ENCODE measurements at places on chromosomes 7 and 10. TPM values are rescaled to one million over a fixed set of nuclear protein-coding genes. Genes with fewer than 3 reads are reported as not detected.

ST8SIA6 gene
- total RNA-seq: not detected

DNA sequence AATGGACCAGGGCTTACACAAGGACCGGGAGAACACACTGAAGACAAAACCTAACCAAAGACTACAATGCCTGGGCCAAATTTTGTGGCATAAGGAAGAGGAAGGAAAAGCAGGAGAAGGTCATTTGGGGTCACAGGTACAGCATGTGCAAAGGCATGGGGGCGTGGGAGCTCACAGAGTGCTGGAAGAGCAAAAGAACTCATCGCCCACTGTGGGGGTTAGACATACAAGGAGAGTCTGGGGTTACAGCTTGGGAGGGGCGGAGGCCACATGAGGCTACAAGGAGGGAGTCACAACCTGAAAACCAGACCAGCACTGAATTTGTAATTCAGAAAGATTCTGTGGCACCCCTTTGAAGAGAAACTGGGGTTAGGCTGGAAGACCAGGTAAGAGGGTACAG is 9.7 kb downstream of the PUS7 start:
- no peak overlapping the region for H3K4me3 ChIP-seq
- H3K27me3 ChIP-seq: no peaks in the 10 kb centered on the region
- no peak for DNase-seq
- H3K27ac ChIP-seq: no peak overlapping the region

DNA sequence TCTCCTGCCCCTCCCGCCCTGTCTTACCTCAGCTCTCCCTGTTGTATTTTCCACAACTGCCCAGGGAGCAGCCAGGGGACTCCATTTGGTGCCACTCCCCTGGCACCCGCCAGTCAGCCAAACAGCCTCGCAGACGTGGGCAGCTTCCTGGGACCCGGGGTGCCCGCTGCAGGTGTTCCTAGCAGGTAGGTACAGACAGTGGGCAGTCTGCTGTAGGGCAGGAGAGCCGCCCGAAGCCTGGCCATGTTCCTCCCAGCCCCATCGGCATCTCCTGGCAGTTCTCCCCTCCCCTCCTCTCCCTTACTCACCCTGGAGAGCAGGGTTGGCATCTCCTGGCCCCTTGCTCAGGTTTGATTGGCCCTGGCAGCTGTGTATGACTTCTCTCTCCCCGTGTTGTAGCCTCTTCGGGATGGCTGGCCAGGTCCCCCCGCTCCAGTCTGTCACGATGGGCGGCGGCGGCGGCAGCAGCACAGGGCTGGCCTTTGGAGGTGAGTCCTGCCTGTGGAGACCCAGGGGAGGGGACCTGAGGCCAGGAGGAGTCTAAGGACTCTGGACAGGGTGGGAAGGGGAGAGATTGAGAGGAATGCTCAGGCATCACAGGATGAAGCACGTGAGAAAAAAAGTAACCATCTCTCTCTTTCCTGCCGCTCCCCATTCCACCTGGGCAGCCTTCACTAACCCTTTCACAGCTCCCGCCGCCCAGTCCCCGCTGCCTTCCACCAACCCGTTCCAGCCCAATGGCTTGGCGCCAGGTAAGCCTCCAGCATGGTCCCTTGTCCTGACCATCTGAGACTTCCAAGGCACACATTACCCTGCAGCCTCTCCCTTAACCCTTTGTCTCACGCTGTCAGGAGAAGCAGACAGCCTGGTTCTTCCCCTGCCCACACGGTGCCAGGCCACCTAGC is 11.3 kb downstream of the SAP25 start:
- peaks cover 7% of the 10 kb centered on the region for H3K36me3 ChIP-seq
- H3K27me3 ChIP-seq: no peaks in the 10 kb centered on the region
- no peak overlapping the region for H3K27ac ChIP-seq
- no peaks in the 10 kb centered on the region for H3K4me1 ChIP-seq

GRCh38 chr10:67618116-67618515 is 77.9 kb downstream of the CTNNA3 start:
- H3K4me3 ChIP-seq: no peak overlapping the region
- H3K4me1 ChIP-seq: peaks cover 4% of the 10 kb centered on the region
- H3K27me3 ChIP-seq: no peaks in the 10 kb centered on the region

- peaks cover 22% of the 10 kb centered on the region for H3K4me1 ChIP-seq
- peaks cover 6% of the 10 kb centered on the region for H3K36me3 ChIP-seq
- H3K4me3 ChIP-seq: peak overlapping the region; percentile 77
These were observed 529 bp upstream of the MEPCE start for GRCh38 chr7:100428967-100429636.

DNA sequence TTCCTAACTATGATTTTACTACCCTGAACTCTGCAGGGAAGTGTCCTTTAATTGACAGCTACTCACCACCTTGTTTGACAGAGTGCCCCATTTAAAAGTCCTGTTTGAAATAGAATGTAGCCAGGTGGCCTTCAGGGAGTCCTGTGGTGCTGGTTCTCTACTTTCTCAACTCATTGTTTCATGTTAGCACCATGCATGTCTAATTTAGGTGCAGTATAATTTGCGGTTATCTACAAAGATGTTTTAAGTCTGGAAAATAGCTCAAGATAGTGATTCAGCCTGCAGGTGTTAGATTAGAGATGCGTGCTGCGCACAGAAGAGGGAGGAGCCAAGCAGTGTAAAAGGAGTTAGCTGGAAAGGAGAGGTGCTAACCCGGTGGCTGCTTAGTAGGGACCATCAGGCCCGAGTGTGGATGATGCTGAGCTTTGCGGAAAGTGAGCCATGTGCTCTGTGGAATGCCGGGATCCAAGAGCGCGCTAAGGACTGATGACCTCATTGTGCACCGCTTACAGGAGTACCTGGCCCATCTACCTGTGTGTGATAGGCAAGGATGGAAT is 1.2 kb downstream of the CCM2 start:
- peak overlapping the region; percentile 63 for H3K4me3 ChIP-seq
- DNase-seq: no peak
- peaks cover 7% of the 10 kb centered on the region for H3K4me1 ChIP-seq
- H3K27ac ChIP-seq: peak overlapping the region; percentile 90
- H3K27me3 ChIP-seq: no peaks in the 10 kb centered on the region

TAF3 gene
- total RNA-seq: 3.9 TPM

GRCh38 chr10:63515002-63515763 is 6.0 kb upstream of the REEP3 start:
- H3K4me3 ChIP-seq: no peak overlapping the region
- no peaks in the 10 kb centered on the region for H3K27me3 ChIP-seq
- peak overlapping the region; percentile 80 for H3K27ac ChIP-seq
- peaks cover 28% of the 10 kb centered on the region for H3K4me1 ChIP-seq
- no peaks in the 10 kb centered on the region for H3K36me3 ChIP-seq
- DNase-seq: peak; percentile 12

NRCAM gene
- 3.4 TPM for total RNA-seq

GRCh38 chr7:121049028-121049791 is 60.7 kb downstream of the CPED1 start:
- no peak for DNase-seq
- H3K4me3 ChIP-seq: no peak overlapping the region
- no peaks in the 10 kb centered on the region for H3K36me3 ChIP-seq
- no peak overlapping the region for H3K27ac ChIP-seq
- no peaks in the 10 kb centered on the region for H3K4me1 ChIP-seq

SP8 gene
- total RNA-seq: 0.74 TPM

- H3K36me3 ChIP-seq: no peaks in the 10 kb centered on the region
- no peak overlapping the region for H3K4me3 ChIP-seq
- H3K27me3 ChIP-seq: no peaks in the 10 kb centered on the region
- peak; percentile 71 for DNase-seq
These were observed 24.8 kb upstream of the UNC5B start for GRCh38 chr10:71187600-71187999.

GRCh38 chr10:8102708-8103401 is 48.4 kb downstream of the GATA3 start:
- no peak for DNase-seq
- H3K4me3 ChIP-seq: no peak overlapping the region
- H3K27ac ChIP-seq: no peak overlapping the region
- H3K4me1 ChIP-seq: peaks cover 14% of the 10 kb centered on the region
- H3K36me3 ChIP-seq: no peaks in the 10 kb centered on the region
- H3K27me3 ChIP-seq: no peaks in the 10 kb centered on the region

RBM20 gene
- total RNA-seq: 23.0 TPM

GRCh38 chr7:79923953-79924352 is 210.7 kb upstream of the GNAI1 start:
- H3K4me3 ChIP-seq: no peak overlapping the region
- no peaks in the 10 kb centered on the region for H3K36me3 ChIP-seq

NPC1L1 gene
- 0.21 TPM for total RNA-seq

C7orf33 gene
- total RNA-seq: not detected

DNA sequence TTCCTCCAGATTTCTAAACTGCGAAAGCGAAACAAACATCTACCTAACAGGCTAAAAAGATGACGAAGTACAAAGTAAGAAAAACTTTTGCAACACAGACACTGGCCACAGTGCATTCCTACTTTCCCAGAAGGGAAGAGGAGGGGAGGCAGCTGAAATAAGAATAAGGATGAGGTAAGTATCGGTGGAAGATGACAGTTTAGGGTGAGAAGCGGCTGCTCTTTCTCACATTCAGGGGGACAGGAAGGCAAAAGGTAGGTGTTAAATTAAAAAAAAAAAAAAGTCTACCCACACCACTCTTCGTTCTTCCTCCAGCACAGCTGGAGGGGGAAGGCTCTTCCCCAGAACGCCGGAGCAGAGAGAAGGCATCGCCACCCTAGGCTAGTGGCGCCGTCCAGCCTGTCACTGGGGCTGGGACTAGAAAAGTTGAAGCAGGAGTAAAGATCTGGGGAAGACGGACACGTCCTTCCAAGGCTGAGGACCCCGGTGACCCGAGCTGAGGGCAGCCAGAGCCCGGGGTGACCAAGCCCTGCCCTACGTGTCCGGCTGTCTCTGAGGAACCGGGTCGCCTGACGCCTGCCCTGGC is 846 bp downstream of the DNAJC1 start:
- no peaks in the 10 kb centered on the region for H3K36me3 ChIP-seq
- peak overlapping the region; percentile 67 for H3K4me3 ChIP-seq
- peak; percentile 76 for DNase-seq
- H3K4me1 ChIP-seq: peaks cover 7% of the 10 kb centered on the region

ANLN gene
- 56.7 TPM for total RNA-seq

ITGA8 gene
- total RNA-seq: 1.6 TPM

PDK4 gene
- total RNA-seq: 0.88 TPM

TMEM273 gene
- total RNA-seq: not detected

CNTNAP2 gene
- 2.1 TPM for total RNA-seq

GRCh38 chr7:141304291-141304690 is 230.4 kb downstream of the TMEM178B start:
- H3K27ac ChIP-seq: no peak overlapping the region
- no peaks in the 10 kb centered on the region for H3K36me3 ChIP-seq
- no peak overlapping the region for H3K4me3 ChIP-seq
- DNase-seq: no peak
- H3K27me3 ChIP-seq: no peaks in the 10 kb centered on the region

NEUROG3 gene
- not detected for total RNA-seq

SPDYE9 gene
- not detected for total RNA-seq

DNA sequence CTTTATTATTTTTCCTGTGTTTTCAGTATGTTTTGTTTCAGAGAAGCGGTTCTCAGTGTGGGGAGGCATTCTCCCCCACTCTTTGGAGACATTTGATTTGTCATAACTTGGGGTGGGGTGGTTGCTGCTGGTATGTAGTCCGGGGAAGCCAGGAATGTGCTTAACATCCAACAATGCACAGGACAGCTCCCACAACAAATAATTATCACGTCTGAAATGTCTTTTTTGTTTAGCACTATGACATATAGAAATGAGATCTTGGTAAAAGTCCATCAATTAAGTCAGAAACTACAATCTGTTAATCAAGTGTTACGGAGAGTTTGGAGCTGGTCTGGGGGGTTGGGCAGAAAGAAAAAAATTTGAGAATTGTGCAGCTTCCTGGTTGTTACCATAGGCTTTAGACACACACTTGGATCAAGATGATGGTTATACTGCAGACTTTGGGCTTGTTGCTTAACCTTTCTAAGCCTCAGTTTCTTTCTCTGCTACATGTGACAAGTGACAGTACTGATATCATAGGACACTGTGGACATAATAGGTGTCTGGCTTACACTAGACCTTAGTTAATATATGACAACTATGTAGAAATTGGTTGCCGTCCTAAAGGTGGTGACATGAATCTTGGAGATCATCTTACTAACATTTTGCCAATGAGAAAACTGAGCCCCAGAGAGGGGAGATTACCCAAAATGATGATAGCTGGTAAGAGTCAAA is 113.7 kb downstream of the LRMDA start:
- peak; percentile 56 for DNase-seq
- no peak overlapping the region for H3K27ac ChIP-seq
- H3K36me3 ChIP-seq: no peaks in the 10 kb centered on the region
- H3K27me3 ChIP-seq: no peaks in the 10 kb centered on the region
- peaks cover 8% of the 10 kb centered on the region for H3K4me1 ChIP-seq

FAM20C gene
- total RNA-seq: 15.7 TPM

- peaks cover 28% of the 10 kb centered on the region for H3K36me3 ChIP-seq
- peaks cover 9% of the 10 kb centered on the region for H3K4me1 ChIP-seq
- DNase-seq: peak; percentile 16
- H3K27me3 ChIP-seq: no peaks in the 10 kb centered on the region
- H3K27ac ChIP-seq: peak overlapping the region; percentile 99
- peak overlapping the region; percentile 82 for H3K4me3 ChIP-seq
These were observed 459 bp downstream of the ZDHHC6 start for GRCh38 chr10:112446055-112446854.

- H3K27me3 ChIP-seq: no peaks in the 10 kb centered on the region
- no peak overlapping the region for H3K4me3 ChIP-seq
- DNase-seq: no peak
- H3K36me3 ChIP-seq: no peaks in the 10 kb centered on the region
These were observed 61.3 kb downstream of the KAT6B start for GRCh38 chr10:74887614-74888284.

All from cardiac muscle cell (in vitro differentiated cells and primary cell).